ENCODE measurements at places on chromosomes 3 and 15.

GRCh38 chr3:16550676-16551341 is 37.3 kb upstream of the RFTN1 start:
- peak; percentile 82 for DNase-seq

DNA sequence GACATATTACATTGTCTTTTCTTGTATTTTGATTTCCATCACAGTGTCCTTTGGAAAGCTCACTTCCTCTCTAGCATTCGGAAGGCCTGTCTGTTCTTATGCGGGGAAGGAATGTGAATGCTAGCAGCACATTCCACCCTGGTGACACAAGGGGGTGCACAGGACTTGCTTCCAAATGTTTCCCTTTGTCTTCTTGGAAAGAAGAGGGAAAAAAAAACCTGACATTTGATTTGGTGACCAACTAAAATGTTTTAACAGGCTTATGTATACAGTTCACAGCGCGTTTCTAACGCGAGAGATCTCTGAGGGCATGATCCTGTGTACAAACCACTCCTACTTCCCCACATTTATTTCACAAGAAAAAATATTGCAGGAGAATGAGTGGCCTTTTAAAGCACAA is 107.6 kb upstream of the FXR1 start:
- DNase-seq: no peak

GRCh38 chr3:73175698-73176097 is 114.2 kb downstream of the EBLN2 start:
- no peak for DNase-seq

DNA sequence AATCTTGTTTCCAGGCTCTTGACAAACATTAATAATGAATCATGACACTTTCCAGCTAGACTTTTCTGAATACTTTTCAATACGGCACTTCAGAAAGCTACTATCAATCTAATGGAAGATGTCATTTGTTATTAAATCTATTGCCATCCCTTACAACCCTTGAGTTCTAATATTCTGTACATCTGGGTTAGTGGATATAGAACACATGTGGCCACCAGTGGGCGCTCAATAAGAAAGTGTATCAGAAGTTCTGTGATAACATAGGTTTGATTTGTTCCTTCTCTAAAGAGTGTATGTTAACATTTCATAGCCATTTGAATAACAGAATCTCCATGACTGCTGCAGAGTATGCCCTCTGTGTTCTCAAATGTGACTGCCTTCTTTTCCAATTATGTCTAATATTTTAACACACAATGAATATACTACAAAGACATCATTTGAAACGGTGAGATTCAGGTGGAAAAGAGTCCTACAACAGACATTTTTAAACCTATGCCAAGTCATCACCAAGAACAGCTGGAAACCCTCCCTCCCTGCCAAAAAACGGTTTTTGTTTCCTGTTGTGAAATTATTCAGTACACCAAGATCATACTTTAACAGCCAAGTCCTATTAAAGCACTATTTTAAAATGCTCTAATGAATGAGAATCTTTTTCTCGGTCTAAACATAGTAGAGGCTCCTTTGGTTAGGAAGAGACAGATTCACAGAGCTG is 22.2 kb downstream of the ALDH1A2 start:
- DNase-seq: peak; percentile 9

GRCh38 chr3:176807938-176808337 is 389.3 kb downstream of the TBL1XR1 start:
- no peak for DNase-seq

DNA sequence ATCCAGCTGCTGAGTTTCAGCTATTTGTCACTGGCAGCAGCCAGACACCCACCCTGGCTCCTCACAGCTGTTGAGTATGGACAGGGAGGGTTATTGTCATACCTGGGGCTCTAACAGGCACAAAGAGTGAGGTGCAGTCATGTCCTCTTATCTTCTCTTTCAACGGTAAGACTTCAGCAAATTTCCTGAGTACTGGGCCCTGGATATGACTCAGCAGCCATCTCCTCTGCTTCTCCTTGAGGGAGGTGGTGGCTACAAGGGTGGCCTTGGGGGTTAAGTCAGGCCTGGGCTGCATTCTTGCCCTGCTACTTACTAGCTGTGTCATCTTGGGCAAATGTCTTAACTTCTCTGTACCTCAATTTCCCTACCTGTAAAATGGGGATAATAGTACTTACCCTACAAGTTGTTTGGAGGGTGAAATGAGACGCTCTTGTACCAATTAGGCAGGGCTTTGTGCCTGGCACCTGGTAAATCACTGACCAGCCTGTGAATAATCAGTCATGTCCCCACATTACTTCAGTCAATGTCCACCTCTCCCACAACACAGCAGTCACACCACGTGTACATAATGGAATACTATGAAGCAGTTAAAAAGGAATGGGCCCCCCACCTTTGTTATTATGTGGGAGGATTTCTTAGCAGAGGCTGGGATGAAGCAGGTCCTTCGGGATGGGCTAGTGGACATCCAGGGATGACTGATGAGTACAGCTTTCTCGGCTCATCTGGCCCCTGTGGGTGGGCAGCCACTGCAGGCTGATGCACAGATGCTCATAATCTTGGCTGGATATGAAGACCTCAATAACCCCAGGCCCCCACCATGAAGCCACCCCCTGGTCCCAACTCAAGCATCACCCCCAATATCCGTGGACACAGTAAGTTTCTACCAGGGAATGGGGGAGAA is 528.8 kb downstream of the SHQ1 start:
- peak; percentile 58 for DNase-seq

- no peak for DNase-seq
Measured at GRCh38 chr3:42655980-42656679, 2.6 kb downstream of the ZBTB47 start.

DNA sequence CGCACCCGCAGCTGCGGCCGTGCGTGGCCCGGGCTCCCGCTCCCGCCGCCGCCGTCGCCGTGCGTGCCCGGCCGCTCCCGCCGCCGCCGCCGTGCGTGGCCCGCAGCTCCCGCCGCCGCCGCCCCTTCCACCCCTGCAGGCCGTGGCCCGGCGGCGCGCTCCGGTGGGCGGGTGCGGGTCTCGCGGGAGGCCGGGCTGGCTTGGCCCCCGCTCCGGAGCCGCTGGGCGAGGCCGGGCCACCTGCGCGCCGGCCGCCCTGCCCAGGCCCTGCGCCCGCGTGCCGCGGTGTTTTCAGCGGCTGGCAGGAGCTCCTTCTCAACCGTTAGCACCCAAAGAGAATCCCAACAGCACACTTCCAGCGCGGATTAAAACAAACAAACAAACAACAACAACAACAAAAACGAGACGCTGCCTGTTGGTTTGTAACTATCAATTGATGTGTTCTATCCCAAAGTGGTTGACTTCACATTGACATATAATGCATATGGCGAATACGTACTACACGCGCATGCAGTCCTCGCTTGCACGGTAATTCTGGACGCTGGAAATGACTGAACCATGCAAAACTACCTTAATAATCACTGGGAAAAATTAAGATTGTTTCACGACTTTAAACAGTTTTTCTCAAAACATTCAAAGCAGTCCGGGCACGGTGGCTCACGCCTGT is 113.7 kb upstream of the GOLGA8J start:
- DNase-seq: no peak

GRCh38 chr3:126415661-126416591 is 21.2 kb downstream of the CFAP100 start:
- DNase-seq: no peak

DNA sequence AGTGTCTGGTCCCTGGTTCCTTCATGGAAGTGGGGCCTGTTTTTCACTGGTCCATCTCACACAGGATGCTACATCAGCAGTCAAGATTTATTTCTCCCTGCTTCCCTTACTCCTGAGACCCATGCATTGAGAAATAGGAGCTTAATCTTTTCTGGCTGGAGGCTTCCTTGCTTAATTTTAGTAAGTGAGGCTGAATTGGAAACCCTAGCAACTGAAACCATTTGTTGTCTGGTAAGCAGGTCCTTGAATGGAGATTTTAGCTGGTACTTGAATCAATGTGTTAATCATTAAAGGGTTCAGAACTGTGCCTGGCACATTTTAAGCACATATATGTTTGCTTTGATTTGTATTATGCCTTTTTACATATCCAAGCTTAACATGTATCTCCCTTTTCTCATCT is 20.2 kb upstream of the MEF2A start:
- DNase-seq: no peak

GRCh38 chr15:81343371-81343770 is 19.4 kb upstream of the STARD5 start:
- no peak for DNase-seq

- no peak for DNase-seq
Measured at GRCh38 chr3:111210003-111210711, 138.5 kb downstream of the NECTIN3 start.

- no peak for DNase-seq
Measured at GRCh38 chr3:127748754-127749327, 73.5 kb downstream of the MGLL start.

- DNase-seq: no peak
Measured at GRCh38 chr3:31810991-31811433, 170.1 kb downstream of the OSBPL10 start.

GRCh38 chr3:61138401-61138800 is 112.9 kb downstream of the FHIT start:
- DNase-seq: no peak

GRCh38 chr3:55630921-55631299 is 143.8 kb upstream of the WNT5A start:
- DNase-seq: no peak

GRCh38 chr3:197029511-197030167 is at the start of gene MELTF:
Gene MELTF, minus strand, starts transcription at chr3:197029817. Its CDS starts 115 bp downstream, at chr3:197029702.
- peak; percentile 41 for DNase-seq

DNA sequence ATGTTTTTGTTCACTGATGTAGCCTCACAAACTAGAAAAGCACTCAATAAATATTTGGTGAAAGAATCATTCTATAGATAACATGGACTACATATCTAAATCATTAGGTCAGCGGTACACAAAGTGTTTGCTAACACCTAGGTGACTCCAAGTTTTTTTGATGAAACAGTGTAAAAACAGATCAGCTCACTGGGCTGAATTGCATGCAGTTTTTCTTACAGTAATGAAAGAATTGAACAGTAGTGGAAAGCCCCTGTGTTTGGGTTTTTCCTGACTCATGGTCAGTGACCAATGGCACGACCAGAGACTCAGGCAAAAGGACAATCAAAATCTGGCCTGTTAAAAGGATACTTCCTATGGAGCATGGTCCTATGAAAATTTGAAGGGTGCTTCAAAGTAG is 384.3 kb upstream of the EPHA6 start:
- DNase-seq: no peak
